H1 (cell line): ENCODE measurements at places on chromosomes 11 and 22. TPM values are rescaled to one million over a fixed set of nuclear protein-coding genes. Genes with fewer than 3 reads are reported as not detected.

GRCh38 chr22:24405631-24406321 lies 21.6 kb upstream of the ADORA2A start:
- DNase-seq: no peak

GRCh38 chr11:34427186-34427805 lies 11.4 kb upstream of the CAT start:
- no peak for DNase-seq

- no peak for DNase-seq
Observed at GRCh38 chr11:111947143-111947542, 10.0 kb downstream of the DIXDC1 start.

DNA sequence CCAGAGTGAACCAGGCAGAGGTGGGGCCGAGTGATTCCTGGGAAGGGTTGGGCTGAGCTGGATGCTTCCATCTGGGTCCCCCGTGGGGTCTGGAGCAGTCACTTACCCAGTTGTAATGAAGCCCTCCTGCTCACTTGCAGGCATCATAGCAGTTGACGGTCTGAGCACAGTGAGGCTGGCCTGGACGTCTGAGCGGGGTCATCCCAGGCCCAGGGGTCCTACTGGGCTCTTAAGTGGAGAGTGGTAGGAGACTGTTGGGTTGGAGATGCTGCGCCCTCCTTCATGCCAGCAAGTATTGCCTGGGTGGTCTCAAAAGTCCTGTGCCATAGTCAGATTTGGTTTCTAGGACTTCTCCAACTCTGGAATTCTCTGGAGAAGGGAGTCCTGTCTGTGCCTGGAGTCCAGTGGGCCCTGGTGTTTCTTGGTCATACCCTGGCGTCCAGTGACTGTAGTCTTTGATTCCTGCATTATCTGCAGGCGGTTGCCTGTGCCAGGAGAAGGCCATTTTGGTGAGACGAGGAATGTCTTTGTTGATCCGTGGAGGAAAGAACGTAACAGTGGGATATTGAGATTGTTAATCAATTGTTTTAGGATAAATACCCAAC lies 82.3 kb downstream of the TBC1D22A start:
- DNase-seq: no peak

GRCh38 chr22:25475257-25476022 lies 89.0 kb upstream of the GRK3 start:
- DNase-seq: no peak

DNA sequence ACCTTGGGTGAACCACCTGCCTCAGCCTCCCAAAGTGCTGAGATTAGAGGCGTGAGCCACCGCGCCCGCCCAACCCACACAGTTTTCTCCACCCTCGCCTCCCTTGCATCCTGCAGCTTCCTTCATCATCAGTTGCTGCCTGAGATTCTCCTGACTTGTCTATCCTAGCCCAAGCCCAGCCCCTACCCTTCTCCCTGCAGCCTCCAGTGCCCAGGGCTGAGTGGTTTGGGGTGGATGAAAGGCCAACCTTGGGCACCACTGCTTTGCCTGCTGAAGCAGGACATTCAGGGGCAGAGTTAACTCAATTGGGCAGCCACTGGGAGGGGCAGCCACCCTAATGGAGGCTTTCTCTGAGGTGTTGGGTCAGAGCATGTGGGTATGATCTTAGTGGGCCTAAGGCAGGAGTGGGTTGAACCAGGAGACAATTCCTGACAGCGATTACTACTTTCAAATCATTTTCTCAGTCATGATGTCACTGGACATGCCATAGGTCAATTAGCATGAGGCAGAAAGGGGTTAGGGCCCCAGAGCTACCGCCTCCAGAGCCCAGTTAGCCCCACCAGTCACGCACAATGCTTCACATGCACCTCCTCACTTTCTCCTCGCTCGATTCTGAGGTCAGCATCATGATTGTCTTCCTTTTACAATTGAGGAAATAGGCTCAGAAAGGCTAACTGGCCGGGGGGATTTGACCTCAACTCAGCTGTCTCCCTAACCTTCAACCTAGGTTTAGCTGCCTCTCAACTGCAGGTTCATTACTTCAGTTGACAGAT lies 1.0 kb upstream of the FKBP2 start:
- DNase-seq: no peak

GRCh38 chr11:118042796-118043195 lies 34.1 kb upstream of the TMPRSS4 start:
- no peak for DNase-seq

PKP3 gene
- total RNA-seq: 28.5 and 28.7 TPM in 2 replicates

HORMAD2 gene
- not detected in 2 replicates for total RNA-seq

PANX2 gene
- 5.0 and 5.4 TPM in 2 replicates for total RNA-seq

BTBD18 gene
- total RNA-seq: not detected in 2 replicates
